ENCODE measurements at places on chromosomes 16 and 17.
A peak's percentile ranks its signal among the peaks of the same experiment; 100 is the strongest.

- no peak for DNase-seq
Measured at GRCh38 chr16:8107296-8107695, 483.0 kb downstream of the TMEM114 start.

- peak; percentile 30 for DNase-seq
Measured at GRCh38 chr17:1203111-1203966, 23.6 kb upstream of the ABR start.

- no peak for DNase-seq
Measured at GRCh38 chr17:51848451-51848850, 310.1 kb downstream of the CA10 start.

DNA sequence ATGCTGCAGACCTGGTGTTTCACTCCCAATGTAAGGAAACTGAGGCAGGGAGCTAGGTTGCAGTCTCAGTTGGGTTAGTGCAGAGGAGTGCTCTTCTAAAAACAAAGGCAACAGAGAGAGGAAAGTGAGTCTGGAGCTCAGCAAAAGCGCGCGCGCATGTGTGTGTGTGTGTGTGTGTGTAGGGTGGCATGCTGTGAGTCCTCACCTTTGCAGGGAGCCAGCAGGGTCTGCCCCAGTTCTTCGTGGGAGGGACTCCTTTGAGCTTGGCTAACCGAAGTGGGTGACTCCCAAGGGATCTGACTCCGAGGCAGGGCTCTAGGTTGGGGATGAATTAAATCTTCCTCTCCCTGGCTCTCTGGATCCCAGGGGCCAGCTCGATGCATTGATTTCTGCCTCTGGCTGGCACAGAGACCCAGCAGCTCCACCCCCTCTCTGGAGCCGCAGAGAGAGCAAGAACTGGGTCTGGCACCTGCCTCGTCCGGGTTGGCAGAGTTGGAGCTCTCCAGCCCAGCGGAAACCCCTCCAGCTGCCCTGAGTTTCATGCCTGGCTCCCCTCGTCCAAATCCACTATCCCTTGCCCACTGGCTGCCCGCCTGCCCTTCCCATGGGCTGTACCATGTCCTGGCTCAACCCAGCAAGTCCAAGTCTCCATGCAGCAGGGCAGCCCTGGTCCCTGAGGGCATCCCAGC lies 1.3 kb upstream of the BTBD17 start:
- DNase-seq: no peak

GRCh38 chr16:54112451-54113206 lies 174.0 kb downstream of the IRX3 start:
- no peak for DNase-seq

DNA sequence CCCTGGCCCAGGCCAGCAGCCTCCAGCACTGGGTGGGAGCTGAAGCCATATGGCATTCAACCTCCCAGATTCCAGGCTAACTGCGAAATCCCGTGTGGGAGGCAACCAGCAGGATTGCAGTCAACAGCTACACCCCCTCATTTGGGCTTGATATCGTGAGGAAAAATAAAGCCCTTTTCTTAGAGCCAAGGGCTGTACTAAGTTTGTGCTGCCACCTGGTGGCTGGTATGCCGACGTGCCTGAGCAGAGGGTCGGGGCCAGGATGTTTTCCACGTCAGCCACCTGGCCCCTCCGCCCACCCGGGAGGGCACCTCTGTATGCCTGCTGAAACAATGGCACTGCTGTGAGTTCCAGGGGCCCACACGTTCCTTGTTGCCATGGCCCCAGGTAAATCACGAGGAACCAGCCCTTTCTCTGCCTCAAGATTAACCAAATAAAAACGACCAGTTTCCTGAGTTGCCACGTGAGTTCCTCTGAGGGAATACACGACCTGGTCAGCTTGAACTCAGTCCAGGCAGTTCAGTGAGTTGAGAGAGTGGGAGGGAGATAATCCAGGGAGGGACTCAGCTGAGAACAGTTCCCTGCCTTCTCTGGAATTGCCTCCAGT lies 9.0 kb downstream of the TMEM98 start:
- DNase-seq: peak; percentile 34

DNA sequence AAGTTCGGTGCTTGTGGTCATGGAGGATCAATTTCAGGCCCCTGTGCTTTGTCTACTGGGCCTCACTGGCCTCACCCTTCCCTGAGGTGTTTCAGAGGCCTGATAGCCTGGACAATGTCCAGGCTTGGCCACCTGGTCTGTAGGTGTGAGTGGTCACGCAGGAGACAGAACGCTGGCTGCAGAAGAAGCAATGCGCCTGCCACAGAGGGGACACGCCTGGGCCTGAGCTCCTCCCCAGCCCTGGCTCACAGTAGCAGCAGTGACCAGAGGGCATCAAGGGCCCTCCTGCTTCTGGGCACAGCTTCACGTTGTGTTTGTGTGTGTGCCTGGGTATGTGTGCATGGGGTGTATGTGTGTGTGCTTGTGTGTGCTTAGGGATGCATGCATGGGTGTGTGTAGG lies 1.9 kb upstream of the PITPNM3 start:
- no peak for DNase-seq

- DNase-seq: no peak
Measured at GRCh38 chr17:13544292-13544691, 57.4 kb downstream of the HS3ST3A1 start.

- DNase-seq: no peak
Measured at GRCh38 chr17:1174263-1174880, 5.4 kb downstream of the ABR start.

- DNase-seq: no peak
Measured at GRCh38 chr17:66968916-66969315, 4.4 kb downstream of the CACNG4 start.

DNA sequence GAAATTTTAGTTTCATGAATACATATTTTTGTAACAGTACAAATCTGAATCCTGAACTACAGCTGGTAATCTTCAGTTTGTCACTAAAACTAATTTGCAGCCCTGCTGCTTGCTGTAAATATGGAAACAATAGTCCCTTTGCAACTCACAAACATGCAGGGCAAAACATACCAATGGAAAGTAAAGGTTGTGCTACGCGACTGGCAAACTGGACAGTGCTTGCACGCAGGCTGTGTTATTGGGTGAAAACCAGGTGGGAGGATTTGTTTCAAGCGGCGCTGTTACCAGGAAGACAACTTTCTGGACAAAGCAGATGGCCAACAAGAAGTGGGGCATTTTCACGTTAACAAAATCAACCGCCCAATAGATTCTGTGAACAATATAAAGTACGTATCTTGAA lies 93.5 kb downstream of the CDYL2 start:
- DNase-seq: no peak

DNA sequence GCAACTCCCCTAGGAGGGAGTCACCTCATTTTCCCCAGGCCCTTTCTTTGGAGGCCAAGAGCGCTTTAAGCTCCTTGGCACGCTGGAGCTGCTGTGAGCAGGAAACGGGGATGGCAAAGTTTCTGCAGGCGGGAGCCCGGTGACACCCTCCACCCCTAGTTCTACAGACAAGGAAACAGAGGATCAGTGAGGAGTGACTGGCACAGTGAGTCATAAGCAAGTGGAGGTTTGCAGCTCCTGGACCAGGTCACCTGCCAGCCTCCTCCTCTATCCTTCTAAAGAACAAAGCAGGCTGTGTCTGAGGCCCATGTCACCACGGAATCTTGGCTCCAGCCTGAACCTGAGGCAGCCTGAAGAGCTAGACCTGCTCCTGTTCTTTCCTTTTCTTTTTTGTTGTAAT lies 141.9 kb downstream of the TMEM132E start:
- no peak for DNase-seq

- no peak for DNase-seq
Measured at GRCh38 chr16:59060207-59060606, 326.1 kb upstream of the GOT2 start.

DNA sequence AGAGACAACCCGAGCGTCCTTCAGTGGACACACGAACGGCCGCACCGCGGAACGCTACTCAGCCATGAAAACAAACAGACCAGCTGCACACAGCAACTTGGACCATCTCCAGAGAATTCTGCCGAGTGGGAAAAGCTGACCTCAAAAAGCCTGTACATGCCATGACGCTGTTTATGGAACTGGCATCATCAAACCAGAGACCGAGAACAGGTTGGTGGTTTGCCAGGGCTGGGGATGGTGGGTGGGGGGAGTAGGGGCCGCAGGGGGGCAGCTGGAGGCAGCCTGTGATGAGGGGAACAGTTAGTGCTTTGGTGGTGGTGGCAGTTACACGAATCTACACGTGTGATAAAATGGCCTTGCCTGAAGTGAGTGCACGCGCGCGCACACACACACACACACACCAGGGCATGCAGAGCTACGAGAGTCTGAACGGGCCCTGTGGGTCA lies 169.8 kb downstream of the LAT start:
- DNase-seq: no peak

Data from activated CD8-positive, alpha-beta memory T cell treated with anti-CD3 and anti-CD28 coated beads for 4 hours (primary cell).